ENCODE measurements at places on chromosomes 5 and 9.
A peak's percentile ranks its signal among the peaks of the same experiment; 100 is the strongest.

GRCh38 chr9:16679327-16679821, 191.1 kb downstream of the BNC2 start:
- no peak for DNase-seq

DNA sequence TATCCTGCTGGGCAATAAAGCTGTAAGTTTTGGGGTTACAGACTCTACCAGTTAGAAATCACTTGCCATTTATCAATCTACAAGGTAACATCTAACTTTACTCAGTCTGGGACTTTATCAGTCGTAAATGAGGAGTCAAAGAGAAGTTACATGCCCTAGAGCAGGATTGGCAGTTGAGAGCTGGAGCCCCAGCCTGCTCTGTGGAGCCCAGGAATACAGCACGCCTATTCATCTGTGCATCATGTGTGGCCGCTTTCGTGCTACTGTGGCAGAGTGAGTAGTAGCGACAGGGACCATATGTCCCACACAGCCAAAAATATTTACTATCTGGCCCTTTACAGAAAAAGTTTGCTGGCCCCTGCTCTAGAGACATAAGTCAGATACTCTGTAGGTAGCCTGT, 152.5 kb upstream of the NTRK2 start:
- no peak for DNase-seq

GRCh38 chr5:108917596-108917995, 169.9 kb downstream of the FER start:
- no peak for DNase-seq

DNA sequence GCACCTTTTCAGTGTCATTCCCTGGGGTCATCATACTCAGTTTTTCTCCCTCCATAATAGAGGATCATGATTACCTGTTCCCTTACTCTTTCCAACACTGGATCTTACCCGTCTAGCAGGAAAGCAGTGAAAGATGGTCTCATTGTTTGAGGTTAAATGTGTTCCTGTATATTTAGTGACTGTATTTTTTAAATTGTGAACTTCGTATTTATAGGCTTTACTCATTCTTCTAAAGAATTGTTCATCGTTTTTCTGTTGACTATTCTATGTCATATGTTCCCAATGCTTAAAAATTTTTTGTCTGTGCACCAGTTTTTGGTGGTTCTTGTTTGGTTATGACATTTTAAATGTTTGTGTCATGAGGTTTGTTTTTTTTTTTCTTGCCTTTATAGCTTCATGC, 204.8 kb upstream of the OTULINL start:
- DNase-seq, result no peak

DNA sequence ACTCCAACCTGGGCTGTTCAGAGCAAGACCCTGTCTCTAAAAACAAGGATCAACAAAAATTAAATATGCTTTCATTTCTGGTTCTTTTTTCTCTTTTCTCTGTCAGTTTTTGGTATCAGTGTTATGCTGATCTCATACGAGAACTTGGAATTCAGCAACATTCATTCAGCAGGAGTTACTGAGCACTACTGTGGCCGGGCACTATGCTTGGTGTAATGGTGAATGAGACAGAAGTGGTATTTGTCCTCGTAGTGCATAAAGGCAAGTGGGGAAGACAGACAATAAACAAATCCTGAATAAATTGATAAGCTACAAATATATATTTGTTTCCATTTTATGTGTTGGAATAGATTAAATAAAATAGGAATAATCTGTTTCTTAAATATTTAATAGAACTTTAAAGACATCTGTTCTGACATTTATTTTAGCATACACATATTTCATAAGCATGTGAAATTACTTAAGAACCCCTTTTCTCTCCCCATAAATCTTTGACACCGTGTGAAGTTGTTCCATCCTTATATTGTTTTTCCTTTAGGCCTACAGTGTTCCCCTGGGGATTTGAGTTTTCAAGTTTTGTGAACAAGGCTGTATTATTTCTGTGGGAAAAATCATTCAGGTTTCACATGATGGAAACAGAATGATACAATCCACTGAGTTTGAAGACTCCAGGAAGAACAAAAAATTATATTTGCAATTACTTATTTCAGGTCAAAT, 24.6 kb downstream of the UBAP1 start:
- no peak for DNase-seq

DNA sequence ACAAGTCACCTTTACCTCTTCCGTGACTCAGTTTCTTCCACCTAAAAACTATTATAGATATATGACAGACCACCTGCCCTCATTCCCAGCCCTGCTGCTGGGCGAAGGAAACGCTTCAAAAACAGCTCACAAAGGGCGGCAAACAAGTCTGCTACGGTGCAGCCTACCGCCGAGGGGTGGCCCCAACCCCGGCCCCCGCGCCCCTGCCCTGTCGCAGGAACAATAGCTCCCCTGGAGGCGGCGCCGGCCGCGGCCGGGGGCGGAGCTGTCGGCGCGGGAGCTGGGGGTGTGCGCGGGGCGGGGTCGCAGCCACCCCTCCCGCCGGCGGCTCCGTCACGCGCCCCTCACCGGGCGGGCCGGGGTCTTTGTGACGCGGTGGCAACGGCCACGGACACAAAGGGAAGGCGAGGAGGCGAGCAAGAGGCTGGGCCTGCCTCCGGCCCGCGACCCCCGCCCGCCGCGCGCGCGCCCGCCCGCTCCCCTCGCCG, at the start of gene TMEFF1:
Gene TMEFF1 (plus strand): TSS at position 362 of the 488 bp plus-strand sequence. CDS start 396 bp downstream, outside the sequence.
- peak; percentile 41 for DNase-seq

- peak; percentile 13 for DNase-seq
Measured at GRCh38 chr5:82364497-82364896, 86.3 kb upstream of the RPS23 start.

DNA sequence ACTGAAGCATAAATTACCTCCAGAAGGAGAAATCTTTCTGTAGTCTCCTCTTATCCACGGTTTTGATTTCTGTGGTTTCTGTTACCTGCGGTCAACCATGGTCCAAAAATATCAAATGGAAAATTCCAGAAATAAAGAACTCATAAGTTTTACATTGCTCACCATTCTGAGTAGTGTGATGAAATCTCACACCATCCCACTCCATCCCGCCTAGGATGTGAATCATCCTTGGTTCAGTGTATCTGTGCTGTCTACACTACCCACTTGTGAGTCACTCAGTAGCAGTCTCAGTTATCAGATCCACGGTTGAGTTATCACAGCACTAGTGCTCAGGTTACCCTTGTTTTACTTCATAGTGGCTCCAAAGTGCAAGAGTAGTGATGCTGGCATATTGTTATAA, 371.2 kb downstream of the NFIB start:
- no peak for DNase-seq

All from NCI-H2227 treated with DMSO at 0.1 percent for 48 hours (cell line).